ENCODE measurements at places on chromosomes 16 and 17.

DNA sequence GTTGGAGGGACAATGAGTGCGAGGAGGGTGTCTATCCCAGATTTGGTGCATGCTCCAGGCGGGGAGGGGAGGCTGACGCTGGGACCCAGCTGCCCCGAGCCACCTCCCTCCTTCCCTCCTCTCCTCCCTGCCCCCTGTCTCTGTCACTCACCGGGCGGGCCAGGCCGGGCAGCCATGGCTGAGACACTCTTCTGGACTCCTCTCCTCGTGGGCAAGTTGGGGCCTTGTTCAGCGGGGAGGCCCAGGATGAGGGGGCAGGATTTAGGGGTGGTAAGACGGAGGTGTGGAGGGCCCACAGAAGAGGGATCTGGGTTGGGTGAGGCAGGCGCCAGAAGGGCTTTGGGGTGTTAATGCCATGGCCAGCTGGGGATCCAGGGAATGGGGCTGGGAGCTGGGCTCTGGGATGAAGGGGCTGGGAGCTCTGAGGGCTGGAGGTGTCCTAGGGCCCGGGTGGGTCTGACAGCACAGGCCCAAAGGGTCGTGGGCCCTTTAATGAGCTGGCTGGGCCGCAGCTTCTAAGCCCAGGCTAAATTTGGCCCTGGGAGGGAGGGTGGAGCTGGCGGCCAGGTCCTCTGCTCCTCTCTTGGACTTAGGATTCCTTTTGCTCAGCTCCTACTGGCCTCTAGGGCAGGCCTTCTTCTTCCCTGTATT, at the start of gene SGCA:
Gene SGCA (plus strand): TSS at position 139 of the 651 bp plus-strand sequence. CDS start 36 bp downstream, at position 175.
- no peak for DNase-seq

- no peak for DNase-seq
Observed at GRCh38 chr16:51313198-51313597, 162.1 kb upstream of the SALL1 start.

GRCh38 chr17:27818401-27819105, 18.2 kb upstream of the NOS2 start:
- DNase-seq: no peak

GRCh38 chr16:2910441-2910969, 1.2 kb upstream of the FLYWCH1 start:
- no peak for DNase-seq

- no peak for DNase-seq
Observed at GRCh38 chr16:17302214-17302613, 168.5 kb downstream of the XYLT1 start.

DNA sequence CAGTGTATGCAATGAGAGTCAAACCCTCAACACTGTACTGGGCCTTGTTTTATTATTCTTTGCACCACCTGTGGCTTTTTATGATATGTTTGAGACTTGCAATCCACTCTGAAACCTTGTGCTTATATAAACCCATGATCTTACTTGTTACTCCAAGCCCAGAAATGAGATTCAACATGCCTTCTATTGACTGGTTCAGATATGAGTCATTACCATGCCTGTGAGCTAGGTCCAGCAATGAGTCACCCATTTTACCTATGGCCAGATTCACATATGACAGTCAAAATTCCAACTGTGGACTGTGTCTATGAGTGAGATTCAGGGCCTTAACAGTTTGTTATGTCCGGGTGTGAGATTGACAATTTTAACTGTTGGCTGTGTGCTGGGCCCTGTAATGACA, 1846.1 kb downstream of the TP53TG3F start:
- DNase-seq: no peak

DNA sequence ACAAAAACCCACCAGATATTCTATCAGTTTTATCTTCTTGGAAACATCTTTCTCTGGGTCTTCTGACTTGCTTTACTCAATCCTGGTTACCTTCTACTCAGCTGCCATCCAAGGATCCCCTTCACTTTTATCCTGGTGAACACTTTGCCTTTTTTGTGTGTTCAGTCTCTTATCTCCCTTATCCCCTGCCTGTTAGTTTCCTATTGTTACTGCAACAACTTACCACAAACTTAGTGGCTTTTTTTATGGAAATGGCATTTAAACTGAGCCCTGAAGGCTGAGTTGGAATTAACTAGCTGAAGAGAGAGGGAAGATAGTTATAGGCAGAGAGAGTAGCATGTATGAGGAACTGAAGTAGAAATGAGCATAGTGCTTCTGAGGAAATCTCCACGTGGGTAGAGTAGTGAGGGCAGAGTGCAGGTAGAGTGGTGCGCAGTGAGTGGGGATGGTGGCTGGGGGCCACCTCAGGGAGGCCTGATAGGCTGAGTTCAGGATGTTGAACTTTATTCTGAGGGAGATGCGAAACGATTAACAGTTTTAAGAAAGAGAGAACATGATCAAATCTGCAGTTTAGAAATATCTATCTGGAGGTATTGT, 26.3 kb downstream of the TANGO6 start:
- no peak for DNase-seq

DNA sequence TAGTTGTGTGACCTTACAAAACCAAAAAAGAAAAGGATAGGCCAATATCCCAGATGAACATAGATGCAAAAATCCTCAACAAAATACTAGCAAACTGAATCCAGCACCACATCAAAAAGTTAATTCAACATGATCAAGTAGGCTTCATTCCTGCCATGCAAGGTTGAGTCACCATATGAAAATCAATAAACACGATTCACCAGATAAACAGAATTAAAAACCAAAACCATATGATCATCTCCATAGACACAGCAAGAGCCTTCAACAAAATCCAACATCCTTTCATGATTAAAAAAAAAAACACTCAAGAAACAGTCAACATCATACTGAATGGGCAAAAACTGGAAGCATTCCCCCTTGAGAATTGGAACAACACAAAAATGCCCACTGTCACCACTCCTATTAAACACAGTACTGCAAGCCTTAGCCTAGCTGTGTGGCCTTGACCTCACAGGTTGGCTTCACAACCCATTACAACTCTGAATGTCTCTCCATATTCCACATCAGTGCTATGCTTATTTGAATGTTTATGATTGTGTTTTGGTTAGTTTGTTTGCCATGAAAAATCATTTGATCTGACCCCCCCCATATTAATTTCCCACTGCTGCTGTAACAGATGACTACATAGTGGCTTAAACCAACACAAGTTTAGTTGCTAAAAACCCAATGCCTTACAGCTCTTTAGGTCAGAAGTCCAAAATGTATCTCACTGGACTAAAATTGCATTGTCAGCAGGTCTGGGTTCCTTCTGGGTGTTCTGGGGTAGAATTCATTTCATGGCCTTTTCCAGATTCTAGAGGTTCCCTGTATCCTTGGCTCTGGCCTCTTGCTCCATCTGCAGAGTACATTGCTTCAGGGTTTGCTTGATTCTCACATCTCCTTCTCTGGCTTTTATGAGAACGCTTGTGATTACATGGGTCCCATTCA, 257.1 kb upstream of the DYNLRB2 start:
- no peak for DNase-seq

GRCh38 chr17:67385122-67385988, 8.3 kb downstream of the PITPNC1 start:
- no peak for DNase-seq

DNA sequence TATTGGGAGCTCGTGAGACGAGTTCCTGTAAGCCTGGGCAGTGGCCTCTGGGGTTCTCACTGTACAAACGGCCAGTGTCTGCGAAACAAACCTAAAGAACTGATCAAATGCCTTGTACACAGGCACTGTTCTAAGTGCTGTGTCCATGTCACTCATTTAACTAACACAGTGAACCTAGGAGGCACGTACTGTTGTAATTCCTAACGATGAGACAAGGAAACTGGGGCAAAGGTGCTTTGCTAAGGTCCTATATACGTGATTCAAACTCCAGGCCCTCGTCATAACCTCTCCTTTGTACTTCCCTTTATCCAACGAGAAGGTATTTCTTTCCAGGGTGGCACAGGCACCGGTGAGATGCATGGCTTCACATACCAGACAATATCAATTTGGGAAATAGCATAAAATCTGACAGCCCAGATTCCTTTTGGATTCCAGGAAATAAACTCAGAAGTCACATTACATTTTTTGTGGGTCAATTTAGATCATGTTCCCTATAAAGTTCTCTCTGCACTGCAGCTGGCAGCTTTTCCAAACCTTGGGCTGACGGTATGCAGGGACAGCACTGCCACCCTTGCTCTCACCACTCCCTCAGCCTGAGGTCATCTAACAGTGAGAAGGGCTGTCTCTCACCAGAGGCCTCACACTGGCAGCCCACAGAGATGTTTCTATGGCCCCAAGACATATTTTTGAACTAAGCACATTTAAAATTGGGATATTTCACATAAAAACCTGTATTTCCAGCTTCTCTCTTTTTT, 18.3 kb downstream of the GLYR1 start:
- DNase-seq: no peak

- no peak for DNase-seq
Observed at GRCh38 chr17:8963647-8964258, 1.8 kb downstream of the PIK3R5 start.

DNA sequence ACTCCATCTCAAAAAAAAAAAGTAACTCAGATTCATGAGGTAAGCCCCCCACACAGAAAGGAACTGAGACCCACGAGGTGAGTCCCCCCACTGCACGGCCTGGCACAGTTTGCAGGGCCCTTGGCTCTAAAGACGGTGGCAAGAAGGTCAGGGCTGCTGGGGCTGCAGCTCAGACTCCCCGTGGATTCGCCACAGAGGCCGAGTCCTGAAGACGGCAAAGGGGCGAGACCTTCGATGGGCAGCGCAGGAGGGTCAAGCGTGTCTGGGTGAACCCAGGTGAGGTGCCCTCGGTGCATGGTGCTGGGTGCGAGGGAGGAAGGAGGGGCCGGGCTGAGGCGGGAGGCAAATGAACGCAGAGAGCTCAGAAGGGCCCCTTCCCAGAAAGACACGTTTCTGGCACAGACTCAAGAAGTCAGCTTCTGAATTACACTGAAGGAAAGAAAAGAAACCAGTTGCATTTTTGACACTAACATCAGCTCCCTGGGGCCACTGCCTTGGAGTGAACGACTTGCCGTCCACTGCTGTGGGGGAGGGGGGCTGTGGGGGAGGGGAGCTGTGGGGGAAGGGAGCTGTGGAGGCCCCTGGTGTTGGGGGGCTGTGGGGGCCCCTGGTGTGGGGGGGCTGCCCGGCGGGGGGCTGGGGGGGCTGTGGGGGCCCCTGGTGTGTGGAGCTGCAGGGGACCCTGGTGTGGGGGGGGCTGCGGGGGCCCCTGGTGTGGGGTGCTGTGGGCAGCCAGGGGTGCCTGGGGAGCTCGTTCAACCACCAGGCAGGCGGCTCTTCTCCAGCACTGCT, 69.8 kb upstream of the METRNL start:
- no peak for DNase-seq

GRCh38 chr16:81035975-81036750, 521 bp downstream of the ATMIN start:
- peak; percentile 36 for DNase-seq

GRCh38 chr17:58531661-58532554, 17.5 kb upstream of the MTMR4 start:
- peak; percentile 87 for DNase-seq

DNA sequence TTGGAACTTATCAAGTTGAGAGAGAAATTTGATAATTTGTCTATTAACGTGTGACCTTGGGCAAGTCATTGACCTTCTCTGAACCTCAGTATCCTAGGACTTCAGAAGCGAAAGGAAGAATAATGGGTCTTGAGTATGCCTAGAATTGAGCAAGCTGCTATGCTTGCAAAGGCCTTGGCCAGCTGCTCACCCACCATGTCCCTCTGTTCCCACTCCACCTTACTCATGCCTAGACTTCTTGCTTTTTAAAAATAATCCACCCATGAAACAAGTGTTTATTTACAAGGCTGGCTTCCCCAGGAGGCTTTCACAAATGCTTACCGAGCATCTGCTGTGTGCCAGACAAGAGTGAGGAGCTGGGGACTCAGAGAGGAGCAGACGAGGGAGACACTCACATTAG, 590.6 kb downstream of the MAF start:
- no peak for DNase-seq

- no peak for DNase-seq
Observed at GRCh38 chr16:82987767-82988166, 361.0 kb downstream of the CDH13 start.

GRCh38 chr17:2013994-2014317, 11.2 kb downstream of the RTN4RL1 start:
- no peak for DNase-seq

Data from frontal cortex (tissue), 4 donors.